AG10803 (cell line): ENCODE measurements at places on chromosomes 7 and 10.

DNA sequence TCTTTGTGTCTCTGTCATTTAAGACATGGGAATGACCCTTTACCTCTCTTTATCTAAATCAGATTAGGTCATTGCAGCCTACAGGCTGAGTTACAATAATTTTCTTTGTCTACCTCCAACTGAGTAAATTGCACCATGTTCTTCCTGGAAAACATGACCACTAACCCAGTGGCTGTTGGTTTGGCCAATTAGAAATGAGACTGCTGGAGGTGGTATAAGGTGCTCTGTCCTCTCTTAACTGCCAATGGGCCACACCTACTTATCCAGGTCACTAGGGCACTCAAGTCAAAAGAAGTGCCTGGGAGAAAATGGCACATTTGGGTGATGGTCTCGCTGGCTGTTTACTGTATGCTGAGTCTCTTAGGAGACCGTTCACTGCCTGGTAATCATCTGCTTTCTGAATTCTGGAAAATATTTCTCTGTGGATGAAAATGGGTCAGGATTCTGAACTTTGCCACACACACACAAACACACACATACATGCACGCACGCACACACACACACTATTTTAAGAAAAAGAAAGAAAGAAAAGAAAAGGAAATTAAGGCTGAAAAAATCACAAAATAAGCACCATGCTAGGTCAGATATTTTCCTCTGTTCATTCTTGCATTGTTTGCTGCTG is 16.4 kb downstream of the STAMBPL1 start:
- DNase-seq: peak; percentile 31

DNA sequence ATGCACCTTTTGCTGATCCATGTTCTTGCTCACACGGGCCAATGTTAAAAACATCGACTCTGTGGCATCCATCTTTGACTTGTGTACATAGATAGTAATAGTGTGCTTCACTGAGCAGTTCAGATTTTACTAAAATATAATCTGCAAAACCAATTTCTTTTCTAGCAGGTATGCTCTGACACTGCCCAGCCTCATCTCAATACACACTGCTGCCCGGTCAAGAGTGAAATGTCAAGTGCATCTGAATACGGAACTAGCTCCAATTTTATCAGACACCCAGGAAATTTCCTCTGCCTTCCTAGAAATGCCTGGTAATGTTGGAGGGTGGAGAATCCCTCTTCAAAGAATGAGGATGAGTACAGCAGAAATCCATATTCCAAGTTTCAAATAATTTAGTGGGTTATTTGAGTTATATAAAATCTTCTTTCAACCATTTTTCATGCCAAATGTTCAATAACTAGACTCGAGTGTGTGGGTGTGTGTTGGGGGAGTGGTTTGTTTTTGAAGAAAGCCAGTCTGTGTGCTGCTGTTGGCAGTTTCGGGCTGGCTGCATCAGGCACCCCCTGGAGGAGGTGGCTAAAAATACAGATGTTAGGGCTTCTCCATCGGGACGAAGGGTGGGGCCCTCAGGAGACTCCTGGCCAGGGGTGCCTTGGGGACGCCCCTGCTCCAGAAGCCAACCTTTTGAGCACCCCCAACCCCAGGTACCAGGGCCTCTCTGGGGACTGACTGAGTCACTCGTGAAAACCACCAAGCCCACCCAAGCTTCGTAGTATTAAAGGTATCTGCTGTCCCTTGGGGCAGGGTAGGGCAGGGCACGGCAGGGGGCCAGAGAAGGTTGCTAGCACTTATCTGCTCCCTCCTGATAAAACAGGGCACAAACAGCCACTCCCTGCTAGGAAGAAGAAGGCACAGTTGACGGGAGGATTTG is 15.4 kb downstream of the CTBP2 start:
- DNase-seq: peak; percentile 53

- DNase-seq: no peak
Observed at GRCh38 chr10:117934477-117934876, 112.3 kb downstream of the RAB11FIP2 start.

- DNase-seq: no peak
Observed at GRCh38 chr7:102914585-102914984, 1.8 kb downstream of the LRRC17 start.

GRCh38 chr7:157519246-157519645 is 182.4 kb downstream of the DNAJB6 start:
- DNase-seq: no peak

DNA sequence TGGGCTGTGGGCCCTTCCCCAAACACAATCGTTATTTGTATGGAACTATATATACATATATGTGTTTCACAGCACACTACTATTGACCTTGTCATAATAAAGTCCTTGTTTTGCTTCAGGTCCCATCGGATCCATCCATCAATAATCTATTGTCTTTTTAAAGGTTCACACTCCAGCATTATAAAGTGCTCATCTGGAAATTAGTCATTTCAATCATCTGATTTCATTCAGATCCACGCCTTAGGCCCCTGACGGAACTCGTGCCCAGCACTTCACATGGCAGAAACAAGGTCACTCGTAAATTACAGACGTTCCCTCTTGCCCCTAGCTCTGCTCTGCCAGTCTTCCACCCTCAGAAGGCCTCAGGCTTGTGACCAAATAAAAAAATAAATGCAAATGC is 133.1 kb upstream of the PPP2R2D start:
- no peak for DNase-seq

DNA sequence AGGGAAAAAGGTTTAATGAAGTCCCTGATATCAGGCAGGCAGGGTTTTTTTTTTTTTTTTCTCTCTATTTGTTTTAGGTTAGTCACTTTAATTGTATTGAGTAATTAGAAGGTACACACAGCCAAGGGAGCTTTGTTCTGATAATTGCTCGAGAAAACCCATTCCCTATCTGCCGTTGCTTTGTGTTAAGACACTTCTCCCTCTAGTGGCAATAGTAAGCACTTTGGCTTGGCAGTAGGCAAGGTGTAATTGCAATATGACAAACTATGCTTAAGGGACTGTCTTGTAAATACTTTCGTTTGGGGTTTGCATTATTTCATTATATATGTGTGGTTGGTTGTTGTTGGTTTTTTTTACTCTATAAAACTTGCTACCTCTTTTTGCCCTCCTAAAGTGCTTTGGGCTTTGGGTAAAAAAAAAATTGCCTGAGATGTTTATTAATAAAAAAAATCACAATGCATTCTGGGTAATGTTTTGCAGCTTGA is 113.4 kb downstream of the BTRC start:
- DNase-seq: peak; percentile 81

DNA sequence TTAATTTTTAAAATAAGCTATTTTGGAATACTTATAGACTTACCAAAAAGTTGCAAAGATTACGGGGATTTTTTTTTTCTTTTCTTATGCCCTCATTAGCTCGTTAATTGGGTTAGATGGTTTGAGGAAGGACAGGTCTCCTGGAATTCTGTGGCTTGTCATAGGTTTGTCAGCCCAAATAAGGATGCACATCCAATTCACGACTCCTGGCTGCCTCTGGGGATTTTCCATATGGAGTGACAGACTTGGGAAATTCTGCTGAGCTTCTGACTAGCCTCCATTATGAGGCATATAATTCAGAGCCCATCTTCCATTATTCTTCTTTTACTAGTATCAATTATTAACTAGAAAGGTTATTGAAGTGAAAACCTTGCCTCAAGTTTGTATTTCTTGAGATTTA is 102.1 kb downstream of the AUTS2 start:
- no peak for DNase-seq

DNA sequence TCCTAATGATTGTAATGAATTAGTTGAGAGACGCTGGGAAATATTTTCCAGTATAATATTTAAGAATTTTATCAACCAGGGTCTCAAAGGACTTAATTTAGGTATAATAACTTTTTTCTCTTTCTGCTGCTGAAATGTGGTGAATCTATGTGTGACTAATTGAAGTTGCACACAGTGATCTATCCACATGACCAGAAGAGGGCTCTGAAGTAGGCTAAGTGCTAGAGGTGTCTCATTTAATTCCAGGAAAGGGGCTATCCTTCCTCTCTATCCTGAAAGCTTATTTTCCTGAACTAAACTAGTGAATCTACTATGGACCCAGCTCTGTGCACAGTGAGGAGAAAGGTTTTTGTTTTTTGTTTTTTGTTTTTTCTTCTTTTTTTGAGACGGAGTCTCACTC is 294.4 kb upstream of the MYO3A start:
- DNase-seq: no peak

DNA sequence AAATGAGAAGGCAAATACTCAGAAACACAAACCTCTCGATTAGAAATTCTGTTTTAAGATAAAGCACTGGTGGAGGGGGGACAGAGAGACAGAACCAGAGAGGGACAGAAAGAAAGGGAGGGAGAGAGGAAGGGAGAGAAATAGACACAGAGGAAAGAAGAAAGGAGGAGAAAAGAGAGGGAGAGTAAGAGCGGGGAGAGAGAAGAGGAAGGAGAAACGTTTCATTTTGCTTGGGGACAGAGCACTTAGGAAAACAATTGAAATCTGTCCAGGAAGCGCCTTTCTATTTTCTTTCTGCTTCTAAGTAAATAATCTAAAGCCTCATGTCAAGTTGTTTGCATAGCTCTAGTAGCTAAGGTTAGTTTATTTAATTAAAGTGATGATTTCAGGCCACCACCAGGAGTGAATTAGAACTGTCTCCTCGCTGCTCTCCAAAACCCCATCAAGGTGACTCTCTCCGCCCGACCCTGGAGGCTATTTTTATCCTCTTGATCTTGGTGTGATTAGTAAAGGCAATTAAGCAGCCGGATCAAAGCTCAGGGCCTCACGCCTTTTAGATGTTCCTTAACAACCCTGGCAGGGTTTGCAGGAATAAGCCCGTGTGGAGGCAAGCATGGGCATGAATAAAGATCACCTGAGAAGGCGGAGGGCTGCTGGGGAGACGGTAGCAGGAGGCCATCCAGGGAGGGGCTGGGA is 73.4 kb upstream of the INSIG1 start:
- no peak for DNase-seq

DNA sequence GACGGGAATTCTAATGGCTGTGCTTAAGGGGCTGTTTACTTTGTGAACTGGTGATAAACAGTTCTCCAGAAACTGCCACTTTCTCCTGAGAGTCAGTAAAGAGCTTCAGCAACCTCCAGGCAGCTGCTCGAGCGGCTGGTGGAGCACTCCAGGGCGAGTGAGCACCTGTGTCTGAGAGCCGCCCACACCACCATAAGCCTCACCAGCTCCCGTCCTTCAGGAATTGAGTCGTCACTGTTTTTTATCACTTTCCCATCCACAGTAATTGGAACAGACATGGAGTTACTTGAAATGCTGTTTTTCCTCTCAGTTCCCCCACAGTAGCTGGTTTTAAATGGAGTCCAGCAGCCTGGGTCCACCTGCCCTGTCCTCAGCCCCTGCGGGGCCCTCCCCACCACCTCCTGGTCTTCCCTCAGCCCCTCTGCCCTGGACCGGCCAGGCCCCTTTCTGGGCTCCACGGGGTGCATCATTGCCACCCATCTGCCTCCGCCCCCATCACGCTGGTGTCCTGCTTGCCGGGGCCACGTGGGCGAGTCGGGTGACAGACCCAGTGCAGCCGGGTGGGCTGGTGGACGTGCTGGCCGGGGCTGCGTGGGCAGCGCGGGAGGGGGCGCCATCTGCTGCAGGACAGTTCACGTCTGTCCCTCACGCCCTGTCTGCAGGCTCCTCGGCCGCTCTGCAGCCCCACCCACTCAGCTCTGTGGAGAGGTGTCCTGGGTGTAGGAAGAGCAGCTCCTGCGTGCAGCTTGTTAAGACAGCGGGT is 56.0 kb downstream of the NKX6-2 start:
- DNase-seq: no peak

GRCh38 chr10:6722616-6723004 is 142.5 kb upstream of the PRKCQ start:
- peak; percentile 77 for DNase-seq

GRCh38 chr7:2010101-2010500 is 222.6 kb downstream of the MAD1L1 start:
- DNase-seq: no peak

GRCh38 chr7:116322541-116322940 is 112.2 kb downstream of the TES start:
- no peak for DNase-seq

- no peak for DNase-seq
Observed at GRCh38 chr7:105827151-105827875, 49.1 kb downstream of the ATXN7L1 start.

GRCh38 chr7:48868916-48869315 is 55.4 kb upstream of the CDC14C start:
- DNase-seq: no peak

DNA sequence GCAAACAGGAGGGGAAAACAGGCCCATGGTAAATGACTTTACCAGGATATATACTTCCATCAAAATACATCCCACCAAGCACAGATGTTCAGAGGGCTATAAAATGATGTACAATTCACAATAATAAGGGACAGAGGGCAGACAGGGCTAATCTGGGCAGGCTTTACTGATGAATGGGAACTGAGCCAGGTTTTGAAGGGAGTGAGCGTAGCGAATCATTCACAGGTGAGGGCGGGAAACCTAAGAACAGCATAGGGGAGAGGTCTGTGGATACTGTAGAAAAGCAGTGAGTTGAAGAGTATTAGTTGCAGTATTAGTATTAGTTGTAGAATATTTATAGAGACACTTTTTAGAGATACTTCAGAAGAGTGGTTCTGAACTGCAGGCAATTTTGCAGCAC is 180.8 kb downstream of the JAZF1 start:
- DNase-seq: no peak

- peak; percentile 50 for DNase-seq
Observed at GRCh38 chr10:118629211-118629610, 33.8 kb upstream of the PRLHR start.

DNA sequence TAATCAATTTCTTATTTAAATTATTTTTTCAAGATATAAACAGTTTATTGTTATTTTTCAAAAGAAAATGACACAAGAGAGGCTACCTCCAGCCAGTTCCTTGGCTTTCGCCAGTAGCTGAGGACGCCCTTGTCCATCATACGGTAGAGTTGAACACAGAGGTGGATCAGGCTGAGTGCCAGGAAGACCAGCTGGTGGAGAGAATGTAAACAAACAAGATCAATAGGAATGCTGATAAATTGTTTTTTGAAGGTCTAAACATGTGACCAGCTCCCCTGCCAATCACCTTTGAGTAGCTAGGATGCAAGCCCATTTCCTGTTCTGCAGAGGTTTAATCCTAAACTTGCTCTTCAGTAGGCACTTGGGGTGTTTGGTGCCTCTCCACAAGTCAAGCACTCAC is 138.9 kb downstream of the PKD1L1 start:
- DNase-seq: no peak

GRCh38 chr7:45636733-45637132 is 62.6 kb downstream of the ADCY1 start:
- no peak for DNase-seq
